ENCODE measurements at places on chromosomes 5 and 9. TPM values are rescaled to one million over a fixed set of nuclear protein-coding genes. Genes with fewer than 3 reads are reported as not detected.

The ORM1 gene
- 0.48 TPM for polyA plus RNA-seq

The LCN15 gene
- polyA plus RNA-seq: 0.16 TPM

DNA sequence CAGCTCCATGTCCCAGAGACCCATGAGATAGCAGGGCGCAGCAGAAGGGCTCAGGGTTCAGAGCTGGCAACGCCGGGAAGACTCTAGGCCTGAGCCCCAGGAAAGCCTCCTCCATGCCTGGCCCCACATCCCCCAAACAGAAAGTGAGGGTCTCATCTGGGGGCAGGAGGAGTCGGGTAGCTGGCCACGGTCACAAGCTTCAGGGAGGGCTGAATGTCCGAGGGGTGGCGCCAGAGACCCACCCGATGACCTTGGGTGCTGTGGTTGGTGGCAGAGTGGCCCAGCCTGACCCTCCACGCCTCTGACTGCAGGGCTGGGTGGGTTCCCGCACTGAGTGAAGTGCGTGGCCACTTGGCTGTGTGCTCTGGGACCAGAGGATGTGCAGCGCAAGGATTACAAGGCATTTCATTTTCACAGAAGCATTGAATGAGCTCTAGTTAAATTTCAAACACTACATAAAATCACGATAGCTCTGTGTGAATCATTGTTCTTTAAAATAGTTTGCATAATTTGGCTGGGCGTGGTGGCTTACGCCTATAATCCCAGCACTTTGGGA is 3.0 kb downstream of the C8G start:
- no peak for DNase-seq

The C5orf46 gene
- polyA plus RNA-seq: not detected

The GCNT1 gene
- polyA plus RNA-seq: 4.3 TPM

The FGF1 gene
- 16.4 TPM for polyA plus RNA-seq

The IFNB1 gene
- polyA plus RNA-seq: not detected

Measured in renal cortex interstitium (tissue), 15 donors.